AML-193 (cell line): ENCODE measurements at places on chromosomes 6 and 20.

DNA sequence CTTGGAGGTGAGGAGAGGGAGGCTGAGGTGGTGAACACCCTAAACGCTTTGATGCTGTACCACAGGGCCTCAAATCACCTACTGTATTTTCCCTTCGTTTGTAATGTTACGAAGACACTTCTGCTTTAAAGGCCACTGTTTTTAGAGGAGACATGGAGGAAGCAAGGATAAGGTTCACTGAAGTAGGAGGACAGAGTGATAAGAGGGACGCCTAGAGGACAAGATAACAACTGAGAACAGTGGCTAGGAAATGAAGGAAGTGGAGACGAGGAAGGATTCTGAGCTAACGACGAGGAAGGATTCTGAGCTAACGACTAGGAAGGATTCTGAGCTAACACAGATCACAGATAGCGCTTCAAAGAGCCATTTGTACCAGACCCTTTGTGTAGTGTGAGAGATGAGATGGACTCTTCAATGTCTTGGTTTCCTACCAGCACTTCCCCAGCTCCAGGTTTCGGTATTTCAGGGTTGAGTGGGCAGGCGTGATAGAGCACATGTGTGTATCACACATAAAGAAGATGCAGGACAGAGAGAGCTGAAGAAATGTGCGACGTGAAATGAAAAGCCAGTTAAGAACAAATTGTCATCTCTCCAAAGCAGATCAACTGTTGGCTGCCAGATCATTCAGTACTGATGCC lies 7.5 kb downstream of the SF3B5 start:
- DNase-seq: no peak

- no peak for DNase-seq
Observed at GRCh38 chr20:49432550-49432949, 49.9 kb downstream of the KCNB1 start.

GRCh38 chr6:99711925-99712324 lies 105.3 kb downstream of the PRDM13 start:
- no peak for DNase-seq

DNA sequence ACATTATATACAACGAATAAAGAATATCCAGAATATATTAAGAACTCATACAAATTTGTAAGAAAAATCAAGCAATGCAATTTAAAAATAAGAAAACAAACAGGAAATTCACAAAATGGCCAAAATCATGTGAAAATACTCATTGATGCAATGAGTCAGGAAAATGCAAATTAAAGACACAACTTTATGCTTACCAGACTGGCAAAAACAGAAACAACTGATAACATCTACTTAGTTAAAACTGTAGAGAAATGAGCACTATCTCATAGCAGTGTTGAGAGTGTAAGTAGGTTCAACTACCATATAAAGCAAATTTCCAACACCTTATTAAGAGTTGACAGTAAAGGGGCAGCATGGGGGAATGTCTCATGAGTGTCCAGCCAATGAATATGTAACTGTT lies 62.3 kb downstream of the SYCP2 start:
- no peak for DNase-seq

- no peak for DNase-seq
Observed at GRCh38 chr6:108114841-108115597, 40.5 kb upstream of the OSTM1 start.

DNA sequence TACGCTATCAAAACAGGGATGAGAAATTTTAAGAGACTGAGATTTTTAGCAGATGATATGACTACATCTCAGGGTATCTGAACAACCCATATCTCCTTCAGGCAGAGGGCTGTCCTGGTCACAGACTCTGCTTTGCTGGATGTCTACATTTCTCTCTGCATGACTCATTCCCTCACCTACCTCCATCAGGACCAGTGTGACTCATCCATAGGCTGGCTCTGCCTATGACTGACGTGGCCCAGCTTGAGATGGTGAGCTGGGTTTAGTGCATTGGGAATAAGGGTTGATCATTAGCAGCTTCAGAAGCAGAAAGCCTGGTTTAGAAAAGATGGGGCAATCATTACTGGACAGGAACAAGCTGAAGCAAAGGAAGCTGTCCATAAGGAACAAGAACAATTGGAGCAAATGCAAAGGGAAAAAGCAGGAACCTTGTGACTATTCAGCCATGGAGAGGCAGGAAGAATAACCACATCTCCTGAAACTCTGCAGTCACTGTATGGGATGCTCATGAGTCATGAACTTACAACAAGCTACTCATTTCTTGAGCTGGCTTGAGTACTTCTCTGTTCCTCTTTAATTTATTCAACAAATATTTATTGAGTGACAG lies 86.4 kb upstream of the CBLN4 start:
- no peak for DNase-seq

GRCh38 chr6:72689107-72689954 lies 67.5 kb downstream of the KCNQ5 start:
- DNase-seq: no peak

DNA sequence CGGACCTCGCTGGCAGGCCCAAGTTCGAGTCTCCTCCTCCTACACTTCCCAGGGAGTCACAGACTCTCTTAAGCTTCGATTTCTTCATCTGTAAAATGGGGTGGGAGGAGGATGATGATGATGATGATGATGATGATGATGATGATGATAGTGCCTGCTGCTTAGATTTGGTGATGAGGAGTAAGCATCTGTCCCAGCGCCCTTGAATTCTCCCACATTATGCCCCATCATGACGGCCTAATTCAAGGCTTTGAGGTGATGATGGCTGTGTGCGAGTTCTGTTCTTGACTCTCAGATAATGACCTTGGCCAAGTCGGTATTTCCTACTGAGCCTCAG lies 487 bp upstream of the KIAA1755 start:
- no peak for DNase-seq

DNA sequence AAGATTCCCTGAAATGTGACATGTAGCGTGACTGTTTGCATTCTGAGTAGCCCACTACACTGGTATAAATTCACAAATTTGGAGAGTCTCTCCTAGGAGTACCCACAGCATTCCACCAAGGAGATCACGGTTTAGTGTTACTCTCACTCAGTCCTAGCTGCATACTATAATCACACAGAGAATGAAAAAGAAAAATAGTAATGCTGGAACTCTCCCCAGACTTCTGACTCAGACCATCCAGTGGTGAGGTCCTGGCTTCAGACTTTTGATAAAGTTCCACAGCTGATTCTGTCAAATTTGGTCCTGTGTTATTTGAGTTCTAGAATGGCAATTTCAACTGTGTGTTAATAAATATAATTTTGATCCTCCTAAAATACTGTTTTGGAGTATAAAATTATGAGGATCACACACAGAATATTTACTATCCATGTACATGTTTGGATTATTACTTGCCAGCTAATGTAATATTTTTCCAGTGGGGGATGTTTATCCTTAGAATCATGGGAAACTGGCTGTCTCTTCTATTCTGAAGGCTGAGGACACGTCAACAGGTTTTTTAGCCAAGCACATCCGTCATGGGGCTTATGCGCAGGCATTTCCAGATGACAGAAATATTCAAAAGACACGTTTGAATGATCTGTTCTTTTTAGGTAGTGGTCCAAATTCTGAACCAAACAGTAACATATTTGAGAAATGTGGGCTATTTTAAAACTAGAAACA lies 5.1 kb upstream of the KIAA0408 start:
- DNase-seq: no peak

DNA sequence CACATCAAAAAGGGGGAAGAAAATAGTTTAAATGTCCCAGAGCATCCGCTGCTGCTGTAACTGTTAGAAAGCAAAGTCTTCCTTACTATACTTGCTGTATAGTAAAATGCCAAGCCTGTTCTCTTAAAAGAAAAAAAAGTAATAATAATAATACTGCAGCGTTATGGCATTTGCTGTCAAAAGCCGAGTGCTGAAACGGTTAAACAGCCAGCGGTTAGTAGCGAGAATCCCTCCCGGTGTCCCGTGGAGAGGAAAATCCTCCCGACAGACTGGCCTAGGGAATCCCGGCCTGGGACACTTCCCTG lies 19.5 kb upstream of the NFATC2 start:
- no peak for DNase-seq

DNA sequence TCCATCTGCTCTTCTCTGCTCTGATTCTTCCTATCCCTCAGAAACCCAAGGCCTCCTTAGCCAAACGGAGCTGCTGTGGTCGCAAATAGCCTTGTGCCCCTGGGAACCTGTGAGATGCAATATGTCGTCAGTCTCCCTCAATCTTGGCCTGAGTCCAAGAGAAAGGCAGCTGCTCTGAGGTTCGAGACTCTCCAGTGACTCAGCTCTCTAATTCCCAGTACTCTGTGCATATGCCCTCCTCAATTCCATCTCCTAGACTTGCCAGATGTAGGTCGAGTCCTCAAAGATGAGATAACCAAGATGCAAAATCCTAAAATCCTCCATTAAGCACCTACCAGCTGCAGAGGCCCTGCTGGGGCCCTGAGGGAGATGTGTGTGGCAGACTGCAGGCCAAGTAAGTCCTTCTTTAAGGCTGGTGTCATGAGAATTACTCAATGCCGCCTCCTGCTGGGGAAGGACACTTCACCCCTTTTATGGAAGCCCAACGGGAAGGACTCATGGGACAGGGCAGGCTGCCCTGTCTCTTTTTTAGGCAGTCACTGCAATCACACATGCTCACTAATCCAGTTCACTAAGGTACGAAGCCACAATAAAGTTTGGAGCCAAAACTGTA lies 28.5 kb downstream of the C6orf15 start:
- DNase-seq: peak; percentile 38

GRCh38 chr6:169164986-169165385 lies 88.7 kb downstream of the THBS2 start:
- no peak for DNase-seq

GRCh38 chr20:33568378-33568777 lies 78.5 kb downstream of the CBFA2T2 start:
- no peak for DNase-seq

- no peak for DNase-seq
Observed at GRCh38 chr20:22630701-22631100, 46.3 kb upstream of the FOXA2 start.

DNA sequence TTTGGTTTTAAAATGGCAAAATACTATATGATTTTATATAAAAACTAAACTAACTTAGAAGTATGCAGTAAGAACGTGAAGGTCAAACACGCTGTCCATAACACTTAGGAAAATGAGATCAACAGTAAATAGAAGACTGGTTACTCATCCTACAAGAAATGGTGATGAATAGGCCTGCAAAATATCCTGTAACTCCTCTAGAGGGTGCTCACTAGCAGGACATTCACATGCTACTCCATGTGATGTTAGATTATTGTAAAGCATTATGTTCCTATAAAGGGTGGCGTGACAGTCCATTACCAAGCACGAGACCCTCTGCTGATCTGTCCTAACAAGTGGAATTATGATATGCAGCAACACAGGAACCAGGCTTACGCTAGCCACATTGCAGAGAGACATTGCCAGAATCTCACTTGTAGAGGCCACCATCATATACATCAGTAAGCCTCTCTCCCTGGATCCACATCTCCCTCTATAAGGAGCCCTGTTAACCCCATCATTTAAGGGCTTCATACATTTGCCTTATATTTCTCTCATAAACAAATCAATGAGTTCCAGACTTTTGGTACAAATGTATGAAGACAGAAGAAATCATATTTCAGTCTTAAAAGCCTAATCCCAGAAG lies 18.0 kb upstream of the DEFB129 start:
- DNase-seq: peak; percentile 76

GRCh38 chr6:146434732-146435390 lies 108.8 kb upstream of the RAB32 start:
- no peak for DNase-seq

GRCh38 chr6:16240589-16241320 lies 2.4 kb downstream of the GMPR start:
- DNase-seq: no peak

DNA sequence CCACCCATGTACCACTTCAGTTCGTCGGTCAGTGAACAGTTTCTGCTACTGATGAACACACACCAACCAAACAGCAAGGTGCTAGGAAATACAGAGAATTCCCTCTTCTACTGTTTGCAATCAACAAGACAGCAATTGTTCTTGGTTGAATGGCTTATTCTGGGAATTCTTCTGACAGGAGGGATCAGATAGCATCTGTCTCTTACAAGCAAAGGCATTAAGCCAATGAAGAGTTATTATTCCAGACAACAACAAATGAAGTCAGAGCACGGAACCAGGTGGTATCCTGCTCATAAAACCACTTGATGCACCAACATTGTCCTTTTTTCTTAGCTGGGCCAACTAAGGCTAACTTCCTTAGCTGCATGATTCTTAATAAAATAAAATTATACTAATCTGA lies 37.8 kb downstream of the PTPRK start:
- no peak for DNase-seq

- no peak for DNase-seq
Observed at GRCh38 chr20:1637755-1638154, 17.9 kb upstream of the SIRPB1 start.

- DNase-seq: no peak
Observed at GRCh38 chr20:38725148-38725901, 1.0 kb downstream of the SLC32A1 start.

- no peak for DNase-seq
Observed at GRCh38 chr6:139736325-139736906, 362.0 kb upstream of the CITED2 start.

- no peak for DNase-seq
Observed at GRCh38 chr6:164078532-164079274, 664.2 kb downstream of the QKI start.

DNA sequence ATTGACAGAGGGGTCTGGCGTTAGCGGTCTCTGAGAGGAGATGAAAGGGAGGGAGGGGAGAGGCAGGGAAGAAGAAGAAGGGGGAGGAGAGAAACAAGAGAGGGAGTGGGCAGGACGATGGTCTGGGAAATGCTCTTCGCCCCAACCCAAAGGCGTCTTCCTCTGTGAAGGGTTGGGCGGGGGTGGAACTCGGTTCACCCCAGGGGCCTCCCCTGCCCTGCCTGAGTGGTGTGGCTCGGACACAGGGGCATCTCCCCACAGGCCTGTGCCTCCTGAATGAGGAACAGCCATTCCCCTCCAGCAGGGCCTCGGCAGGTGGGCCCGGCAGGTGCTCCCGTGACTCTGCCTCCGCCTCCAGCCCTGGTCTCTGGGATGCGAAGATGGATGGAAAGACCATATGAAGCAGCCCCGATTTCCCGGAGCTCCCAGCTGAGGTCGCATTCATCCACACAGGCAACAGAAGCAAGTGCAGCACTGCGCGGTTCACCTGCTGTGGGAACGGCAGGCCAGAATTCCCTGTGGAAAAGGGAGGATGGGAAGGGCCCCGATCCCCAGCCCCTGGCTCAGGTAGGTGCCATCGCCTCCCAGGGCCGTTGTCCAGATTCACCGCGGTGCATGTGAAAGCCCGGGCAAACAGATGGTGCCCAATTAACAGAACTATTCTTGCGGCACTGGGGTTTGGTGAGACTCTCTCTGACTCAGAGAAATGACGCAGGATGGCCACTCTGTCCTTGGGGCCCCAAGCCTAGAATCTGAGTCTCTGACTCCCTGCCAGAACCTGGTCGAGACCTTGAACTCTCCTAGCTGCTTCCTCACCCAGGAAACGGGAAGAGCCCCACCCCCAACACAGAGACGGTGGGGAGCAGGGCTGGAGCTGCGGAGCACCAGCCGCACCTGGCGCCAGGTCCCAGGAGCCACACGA lies 29.4 kb upstream of the RPS6KA2 start:
- DNase-seq: no peak

- no peak for DNase-seq
Observed at GRCh38 chr20:45944151-45944964, 9.9 kb downstream of the PCIF1 start.
